ENCODE measurements at places on chromosomes 7 and 10.
A peak's percentile ranks its signal among the peaks of the same experiment; 100 is the strongest.

- DNase-seq: no peak
These were observed 365.2 kb upstream of the ZMIZ1 start for GRCh38 chr10:78703593-78703992.

DNA sequence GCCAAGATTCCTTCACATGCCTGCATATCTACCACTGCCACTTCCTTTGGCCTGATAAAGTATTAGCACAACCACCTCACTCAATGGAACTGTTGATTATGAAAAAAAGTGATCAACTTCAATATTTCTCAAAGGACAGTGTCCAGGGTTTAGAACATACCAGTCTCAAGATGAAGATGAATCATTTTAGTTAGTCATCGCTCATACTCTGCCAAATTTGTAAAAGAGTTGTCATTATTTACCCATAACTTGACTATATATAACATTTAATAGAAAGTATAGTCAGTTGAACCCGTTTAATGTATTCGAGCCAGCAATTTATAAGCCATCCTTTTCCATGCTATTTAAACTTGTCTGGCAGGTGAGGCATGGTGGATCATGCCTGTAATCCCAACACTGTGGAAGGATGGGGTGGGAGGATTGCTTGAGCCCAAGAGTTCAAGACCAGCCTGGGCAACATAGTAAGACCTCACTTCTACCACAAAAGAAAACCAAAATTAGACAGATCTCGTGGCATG lies 33.2 kb downstream of the SPAM1 start:
- no peak for DNase-seq

GRCh38 chr7:159049266-159050025 lies 95.2 kb downstream of the VIPR2 start:
- no peak for DNase-seq

DNA sequence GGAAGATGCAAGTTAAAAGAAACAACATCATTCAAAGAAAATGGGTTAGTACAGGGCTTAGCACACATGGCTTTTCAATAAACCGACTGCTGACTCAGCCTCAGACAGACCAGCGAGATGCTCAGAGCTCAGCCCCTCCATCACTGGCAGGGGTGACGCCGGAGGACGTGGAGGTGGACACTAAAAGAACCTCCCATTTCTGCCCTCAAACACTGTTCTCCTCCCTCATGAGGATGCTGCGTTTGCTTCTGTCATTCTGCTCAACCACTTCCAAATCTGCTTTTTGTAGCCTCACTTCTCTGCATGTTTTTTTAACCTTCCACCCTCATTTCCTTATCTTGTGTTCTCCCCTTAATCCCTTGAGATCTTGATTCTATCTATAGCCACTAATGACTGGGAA lies 15.3 kb downstream of the DENND11 start:
- DNase-seq: no peak

DNA sequence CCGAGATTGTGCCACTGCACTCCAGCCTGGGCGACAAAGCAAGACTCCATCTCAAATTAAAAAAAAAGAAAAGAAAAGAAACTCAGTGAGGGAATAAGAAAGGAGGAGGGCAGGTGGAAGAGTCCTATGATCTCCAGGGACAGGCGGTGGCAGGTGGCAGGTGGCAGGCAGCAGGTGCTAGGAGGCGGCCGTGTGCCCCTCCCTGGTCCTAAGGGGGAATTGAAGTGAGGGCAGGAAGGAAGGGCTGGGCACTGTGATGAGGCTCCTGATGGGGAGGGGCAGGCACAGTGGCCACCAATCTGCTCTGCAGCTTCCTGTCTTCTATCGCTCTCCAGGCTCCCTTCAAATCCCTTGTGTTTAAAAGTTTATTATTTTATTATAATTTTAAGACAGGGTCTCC lies 41.2 kb upstream of the UBE3C start:
- DNase-seq: no peak

DNA sequence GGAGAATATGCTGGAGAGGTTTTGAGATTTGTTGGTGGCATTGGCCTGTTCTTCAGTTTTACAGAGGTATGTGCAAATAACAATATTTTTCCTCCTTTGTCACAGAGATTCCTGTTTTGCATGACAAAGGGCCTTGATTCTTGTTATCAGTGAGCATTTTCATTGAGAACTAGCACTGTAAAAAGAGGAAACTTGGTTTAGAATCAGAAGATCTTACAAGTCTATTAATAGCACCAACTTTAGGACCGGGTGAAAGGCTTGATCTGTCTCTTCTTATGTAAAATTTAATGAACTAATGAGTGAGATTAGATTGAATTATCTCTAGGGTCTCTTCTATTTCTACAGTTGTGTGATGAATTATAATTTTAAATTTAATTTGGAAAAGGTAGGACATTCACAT lies 25.5 kb downstream of the TSPAN13 start:
- no peak for DNase-seq

GRCh38 chr7:129769866-129770808 lies 158.6 kb downstream of the NRF1 start:
- DNase-seq: no peak

DNA sequence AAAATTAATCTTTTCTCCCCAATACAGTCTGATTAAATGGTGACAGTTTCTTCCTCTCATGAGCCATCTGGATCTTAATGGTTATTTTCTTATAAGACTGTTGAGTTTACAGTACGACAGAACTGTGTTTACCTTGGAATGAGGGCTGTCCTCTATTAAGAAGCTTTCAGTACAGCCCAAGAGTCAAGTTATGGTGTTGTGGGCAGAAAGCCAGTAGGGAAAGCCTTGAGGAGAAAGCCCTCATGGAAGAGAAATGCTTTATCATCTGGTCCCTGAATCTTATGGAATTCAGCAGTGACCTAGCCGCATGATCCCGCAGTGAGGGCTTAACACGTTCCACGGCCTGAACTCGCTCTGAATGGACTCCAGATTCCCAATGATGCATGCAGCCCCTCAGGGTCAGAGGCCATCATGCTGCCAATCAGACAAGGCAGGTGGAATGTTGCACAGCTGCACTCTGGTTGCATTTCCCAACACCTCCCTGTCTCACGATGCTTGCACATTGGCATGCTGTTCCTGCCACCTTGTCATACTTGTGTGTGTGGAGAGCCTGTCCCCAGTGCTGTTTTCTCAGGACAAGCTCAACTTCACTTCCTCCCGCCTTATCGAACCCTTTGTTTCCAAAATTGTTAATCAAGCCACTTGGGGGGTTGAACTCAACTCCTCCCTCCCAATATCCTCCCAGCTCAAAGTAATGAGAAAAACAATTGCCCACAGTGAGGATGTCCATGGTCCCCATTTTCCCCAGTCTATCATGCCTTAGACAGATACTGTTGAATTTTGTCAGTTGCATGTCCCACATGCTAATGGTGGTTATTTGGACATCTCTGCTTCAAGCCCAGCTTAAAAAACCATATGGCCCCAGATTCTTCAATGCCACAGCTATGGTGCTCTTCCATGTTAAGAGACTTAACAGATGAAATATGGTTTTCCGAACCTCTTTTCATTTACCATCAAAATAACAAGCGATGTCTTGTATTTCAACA lies 211.1 kb upstream of the TCF7L2 start:
- DNase-seq: no peak

- no peak for DNase-seq
These were observed 80.5 kb downstream of the ABCA13 start for GRCh38 chr7:48251766-48252165.

GRCh38 chr7:90570373-90570959 lies 25.7 kb upstream of the CDK14 start:
- no peak for DNase-seq

GRCh38 chr7:711093-711921 lies 15.2 kb upstream of the DNAAF5 start:
- no peak for DNase-seq

DNA sequence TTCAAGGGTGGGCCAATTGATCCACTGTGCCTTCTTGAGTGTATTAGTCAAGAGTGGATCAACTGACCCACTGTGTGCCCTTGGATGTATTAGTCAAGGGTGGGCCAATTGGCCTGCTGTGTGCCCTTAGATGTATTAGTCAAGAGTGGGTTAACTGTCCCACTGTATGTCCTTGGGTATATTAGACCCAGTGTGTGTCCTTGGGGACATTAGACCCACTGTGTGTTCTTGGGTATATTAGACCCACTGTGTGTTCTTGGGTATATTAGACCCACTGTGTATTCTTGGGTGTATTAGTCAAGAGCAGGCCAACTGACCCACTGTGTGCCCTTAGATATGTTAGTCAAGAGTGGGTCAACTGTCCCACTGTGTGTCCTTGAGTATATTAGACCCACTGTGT lies 601.8 kb downstream of the TYW1 start:
- DNase-seq: no peak

GRCh38 chr10:133299738-133300137 lies 8.9 kb downstream of the TUBGCP2 start:
- DNase-seq: no peak

GRCh38 chr7:124542476-124542875 lies 223.1 kb downstream of the GPR37 start:
- no peak for DNase-seq

DNA sequence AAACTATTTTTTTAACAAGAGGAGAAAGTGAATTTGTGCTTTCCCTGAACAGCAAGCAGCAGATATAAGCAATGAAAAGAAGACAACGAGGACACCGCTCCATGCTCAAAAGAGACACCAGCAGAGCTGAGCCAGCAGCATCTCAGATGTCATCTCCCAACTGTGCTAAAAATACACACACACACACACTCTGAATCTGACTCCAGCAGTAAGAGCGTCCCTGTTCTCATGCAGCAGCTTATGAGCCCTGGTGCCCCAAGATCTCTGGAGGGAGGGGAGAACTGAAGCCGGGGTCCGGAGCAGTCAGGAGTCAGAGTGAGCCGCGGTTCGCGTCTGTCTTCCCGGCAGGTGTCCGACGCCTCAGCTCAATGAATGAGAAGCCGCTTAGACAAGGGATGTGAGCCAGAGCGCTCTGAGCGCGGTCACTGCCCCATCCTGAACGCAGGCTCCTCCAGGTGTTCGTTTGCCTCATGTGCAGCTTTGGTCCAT lies 49.2 kb downstream of the SVIL start:
- no peak for DNase-seq

DNA sequence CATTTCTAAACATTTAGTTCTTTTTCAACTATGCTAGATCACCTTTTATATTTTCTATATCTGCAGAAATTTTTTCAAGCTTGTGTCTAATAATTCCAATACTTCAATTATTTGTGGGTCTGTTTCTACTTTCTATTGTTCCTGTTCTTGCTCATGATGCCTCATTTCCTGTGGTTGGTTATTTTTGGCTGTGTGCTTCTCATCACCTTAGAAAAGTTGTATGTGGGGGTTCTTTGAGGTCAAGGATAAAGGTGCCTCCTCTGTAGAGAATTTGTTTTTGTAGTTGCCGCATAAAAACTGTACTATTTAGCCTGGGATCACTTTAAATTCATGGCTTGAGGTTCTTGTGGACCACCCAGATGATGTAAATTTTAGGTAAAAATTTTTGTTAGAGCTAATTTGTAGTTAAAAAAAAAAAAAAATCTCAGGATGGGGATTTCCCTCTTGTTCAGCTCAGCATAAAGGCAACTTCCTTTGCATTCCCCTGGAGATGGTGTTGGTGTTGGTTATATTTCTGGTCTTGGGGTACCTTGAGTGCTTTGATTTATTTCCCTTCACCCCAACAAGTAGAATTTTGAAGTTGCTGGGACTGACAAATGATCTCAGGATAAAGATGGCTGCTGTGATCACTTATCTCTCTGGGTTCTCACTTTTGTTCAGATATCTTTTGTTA lies 27.0 kb upstream of the JAZF1 start:
- DNase-seq: no peak

GRCh38 chr7:1200045-1200444 lies 32.6 kb upstream of the UNCX start:
- no peak for DNase-seq

- no peak for DNase-seq
These were observed 33.9 kb downstream of the SPDYE17 start for GRCh38 chr7:76998285-76998589.

DNA sequence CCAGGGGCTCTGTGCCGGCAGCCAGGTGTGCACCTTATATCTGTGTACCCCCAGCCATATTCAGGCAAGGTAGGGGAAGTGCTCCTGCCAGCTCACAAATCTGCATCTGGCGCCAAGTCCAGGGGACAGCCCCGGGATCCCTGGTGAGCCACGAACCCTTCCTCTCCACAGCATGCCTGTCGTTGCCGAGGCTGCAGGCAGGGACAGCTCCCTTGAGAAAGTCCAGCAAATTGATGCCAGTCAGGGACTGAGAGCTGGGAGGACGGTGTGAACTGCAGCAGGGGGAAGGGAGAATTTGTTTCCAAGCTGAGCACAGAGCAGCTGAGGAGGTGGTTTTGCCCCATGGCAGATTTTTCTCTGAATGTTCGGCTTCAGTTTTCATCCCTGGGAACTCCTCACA lies 919 bp downstream of the PLA2G12B start:
- DNase-seq: no peak

GRCh38 chr7:78178319-78178718 lies 379.7 kb downstream of the PHTF2 start:
- DNase-seq: peak; percentile 29

DNA sequence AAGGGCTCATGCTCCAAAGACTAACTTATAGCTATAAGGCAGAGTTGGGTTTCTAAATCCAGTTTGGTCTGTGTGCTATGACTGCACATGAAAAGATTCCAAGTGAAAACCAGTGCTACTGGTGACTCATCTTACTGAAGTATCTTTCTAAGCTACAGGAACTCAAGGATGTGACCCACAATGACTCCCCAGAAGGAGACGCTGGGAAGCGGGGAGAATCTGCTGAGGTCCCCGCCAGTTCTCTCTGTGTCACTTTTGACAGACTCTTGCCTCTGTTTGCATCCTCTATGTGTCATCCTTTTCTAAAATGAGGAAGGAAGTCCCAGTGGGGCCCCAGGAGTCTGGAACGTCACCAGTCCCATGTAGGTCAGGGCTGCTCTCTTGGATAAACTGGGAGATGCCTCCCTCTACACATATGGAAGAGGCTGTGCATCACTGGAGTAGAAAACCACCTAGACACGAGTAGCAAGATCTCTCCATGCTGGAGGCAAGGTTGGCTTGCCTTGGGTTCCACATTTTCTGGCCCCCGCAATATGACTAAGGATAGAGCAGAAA lies 28.8 kb upstream of the GPR26 start:
- DNase-seq: peak; percentile 40

- DNase-seq: no peak
These were observed 5.3 kb downstream of the DENND2A start for GRCh38 chr7:140635345-140635744.

DNA sequence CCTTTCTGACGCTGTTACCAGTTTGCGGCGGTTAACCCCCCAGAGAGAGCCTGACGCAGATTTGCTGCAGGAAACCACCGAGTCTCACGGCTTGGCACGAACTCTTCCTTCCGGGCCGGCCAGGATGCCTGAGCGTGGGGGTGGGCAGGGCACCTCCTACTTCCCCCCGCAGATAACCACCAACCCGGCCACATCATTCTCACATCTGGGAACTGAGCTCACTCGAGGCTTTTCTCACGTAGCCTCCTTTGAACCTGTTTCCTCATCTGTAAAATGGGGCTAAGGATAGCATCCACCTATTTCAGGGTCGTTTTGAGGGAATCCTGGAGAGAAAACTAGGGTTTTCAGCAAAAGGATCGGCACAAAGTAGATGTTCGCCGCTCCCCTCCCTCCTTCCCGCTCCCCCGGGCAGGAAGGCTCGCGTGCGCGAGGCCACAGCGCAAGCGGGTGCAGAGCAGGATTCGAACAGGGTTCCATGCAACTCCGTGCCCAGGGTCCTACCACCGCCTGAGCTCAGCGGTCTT lies 23.6 kb downstream of the DDIT4 start:
- DNase-seq: peak; percentile 97

All from AG09309 (cell line).